ENCODE measurements at places on chromosomes 16 and 17.

DNA sequence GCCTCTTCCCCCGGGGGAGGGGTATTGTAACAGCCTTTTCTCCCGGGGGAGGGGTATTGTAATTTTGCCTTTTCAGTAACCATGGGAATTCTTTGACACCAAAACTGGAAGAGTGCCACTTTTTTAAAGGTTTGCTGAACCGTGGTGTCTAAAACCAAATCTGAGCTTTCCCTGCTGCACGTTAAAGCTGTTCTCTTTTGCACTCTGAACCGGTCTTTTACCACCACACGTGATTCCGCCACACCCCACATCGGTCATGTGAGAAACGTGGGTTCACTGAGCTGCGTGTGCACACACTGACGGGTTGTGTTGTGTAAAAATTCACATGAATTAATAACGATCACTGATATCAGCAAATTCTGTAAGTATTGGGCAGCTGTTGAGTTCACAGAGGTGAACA lies 9.2 kb upstream of the ACSF3 start:
- no peak for DNase-seq

- DNase-seq = no peak
Observed at GRCh38 chr17:40610359-40610758, 37.3 kb downstream of the SMARCE1 start.

DNA sequence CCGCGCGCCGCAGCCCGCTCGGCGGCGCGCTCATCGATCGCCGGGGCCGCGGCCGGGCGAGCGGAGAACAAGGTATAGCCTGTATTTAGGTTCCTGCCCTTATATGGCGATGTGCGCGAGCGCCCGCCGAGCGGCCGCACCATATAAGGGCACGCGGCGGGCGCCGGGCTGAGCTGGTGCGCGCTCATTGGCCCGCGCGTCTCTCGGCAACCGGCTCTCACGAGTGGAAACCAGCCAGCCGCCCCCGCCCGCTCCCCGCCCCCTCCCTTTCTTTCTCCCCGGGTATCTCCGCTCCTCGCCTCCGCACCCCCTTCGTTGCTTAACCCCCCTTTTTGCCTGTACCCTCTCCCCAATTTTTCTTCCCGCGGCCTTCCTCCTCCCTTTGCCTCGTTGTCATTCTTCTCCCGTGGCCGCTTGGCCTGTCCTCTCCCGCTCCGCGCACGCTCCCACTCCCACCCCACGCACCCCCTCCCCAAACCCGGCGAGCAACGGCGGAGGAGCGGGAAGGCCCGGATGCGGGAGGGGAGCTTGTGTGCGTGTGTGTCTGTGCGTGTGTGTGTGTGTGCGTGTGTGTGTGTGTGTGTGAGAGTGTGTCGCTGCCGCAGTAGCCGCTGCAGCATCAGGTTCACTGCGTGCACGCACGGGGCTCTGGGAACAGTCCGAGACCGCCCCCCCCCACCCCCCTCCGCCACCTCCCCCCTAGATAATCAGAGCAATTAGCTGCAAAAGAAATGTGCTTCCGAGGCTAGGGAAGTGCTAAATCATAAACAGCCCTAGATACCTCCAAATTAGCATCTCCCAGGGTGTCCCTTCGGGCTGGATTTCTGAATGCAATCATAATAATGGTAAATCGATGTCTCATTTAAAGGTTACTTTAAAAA lies 13.5 kb upstream of the CBX8 start:
- peak; percentile 79 for DNase-seq

- no peak for DNase-seq
Observed at GRCh38 chr17:43175213-43176118, 4.5 kb downstream of the NBR1 start.

DNA sequence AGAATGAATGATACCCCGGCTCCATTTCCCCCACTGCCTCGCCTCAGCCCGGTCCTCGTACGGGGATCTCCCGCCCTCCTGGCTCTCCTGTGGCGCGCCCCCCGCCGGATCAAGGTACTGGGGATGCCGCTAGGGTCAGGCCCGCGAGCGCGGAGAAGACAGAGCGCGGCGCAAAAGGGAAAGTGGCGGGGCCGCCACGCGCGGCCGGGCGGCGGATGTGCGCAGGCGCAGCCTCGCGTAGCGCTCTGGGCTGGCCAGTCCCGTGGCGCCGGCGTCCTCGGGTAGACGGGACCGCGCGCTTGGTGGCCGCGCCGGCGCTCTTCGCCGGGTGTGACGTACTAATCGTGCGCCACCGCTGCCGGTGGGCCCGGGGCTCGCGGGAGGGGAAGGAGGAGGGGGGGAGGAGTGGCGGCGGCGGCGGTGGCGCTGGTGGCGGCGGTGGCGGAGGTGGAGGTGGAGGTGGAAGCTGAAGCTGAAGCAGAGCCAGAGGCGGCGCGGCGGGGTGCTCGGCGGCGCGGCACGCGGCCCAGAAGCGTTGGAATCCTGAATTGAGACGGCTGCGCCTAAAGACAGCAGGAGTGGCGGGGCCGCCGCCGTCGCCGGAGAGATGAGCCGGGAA lies at the start of gene SENP3:
SENP3 (plus strand) TSS at position 331 of the 619 bp plus-strand sequence. CDS start 1,158 bp downstream, outside the sequence.
- peak; percentile 90 for DNase-seq

GRCh38 chr17:46056800-46057304 lies 57.8 kb downstream of the STH start:
- DNase-seq = no peak

GRCh38 chr16:69727916-69728270 lies 1.5 kb upstream of the NQO1 start:
- no peak for DNase-seq

- DNase-seq = peak; percentile 34
Observed at GRCh38 chr16:15907863-15908478, 19.6 kb upstream of the CEP20 start.

DNA sequence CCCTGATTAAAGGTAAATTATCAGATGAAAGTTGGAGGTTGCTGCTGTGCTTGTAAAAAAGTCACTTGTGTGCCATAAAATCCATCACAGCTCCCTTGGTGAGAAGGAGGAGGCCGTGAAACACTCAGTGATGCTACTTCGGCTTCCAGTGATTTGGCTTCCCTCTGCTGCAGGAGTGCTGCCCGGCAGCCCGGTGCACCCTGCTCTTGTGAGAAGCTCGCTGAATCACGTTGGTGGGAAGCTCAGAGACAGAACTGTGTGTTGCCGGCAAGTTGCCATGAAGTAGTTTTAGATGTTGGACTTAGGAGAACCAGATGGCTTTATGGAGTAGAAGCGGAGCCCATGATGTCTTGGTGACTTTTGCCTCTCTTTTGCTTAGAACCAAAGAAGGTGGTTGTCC lies 33.3 kb downstream of the MSI2 start:
- no peak for DNase-seq

DNA sequence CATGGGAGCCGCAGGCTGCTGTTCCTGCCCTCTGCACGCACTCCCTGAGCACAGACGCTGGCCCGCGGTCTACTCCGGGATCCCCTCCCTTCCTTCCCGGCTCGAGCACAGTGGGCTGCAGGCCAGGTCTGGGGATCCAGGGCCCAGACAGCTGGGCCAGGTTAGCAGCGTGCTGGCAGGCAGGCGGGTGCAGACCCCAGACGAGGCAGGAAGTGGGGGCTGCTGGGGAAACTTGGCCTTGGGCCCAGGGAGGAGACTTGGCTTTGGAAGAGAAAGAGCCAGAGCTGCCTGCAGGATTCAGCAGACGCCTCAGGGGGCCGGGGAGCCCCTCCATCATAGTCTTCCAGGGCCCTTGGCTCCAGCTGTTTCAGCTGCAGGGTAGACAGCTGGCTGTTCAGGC lies 30.2 kb upstream of the ABCC3 start:
- no peak for DNase-seq

GRCh38 chr16:52439750-52440149 lies 107.2 kb downstream of the TOX3 start:
- DNase-seq = no peak

DNA sequence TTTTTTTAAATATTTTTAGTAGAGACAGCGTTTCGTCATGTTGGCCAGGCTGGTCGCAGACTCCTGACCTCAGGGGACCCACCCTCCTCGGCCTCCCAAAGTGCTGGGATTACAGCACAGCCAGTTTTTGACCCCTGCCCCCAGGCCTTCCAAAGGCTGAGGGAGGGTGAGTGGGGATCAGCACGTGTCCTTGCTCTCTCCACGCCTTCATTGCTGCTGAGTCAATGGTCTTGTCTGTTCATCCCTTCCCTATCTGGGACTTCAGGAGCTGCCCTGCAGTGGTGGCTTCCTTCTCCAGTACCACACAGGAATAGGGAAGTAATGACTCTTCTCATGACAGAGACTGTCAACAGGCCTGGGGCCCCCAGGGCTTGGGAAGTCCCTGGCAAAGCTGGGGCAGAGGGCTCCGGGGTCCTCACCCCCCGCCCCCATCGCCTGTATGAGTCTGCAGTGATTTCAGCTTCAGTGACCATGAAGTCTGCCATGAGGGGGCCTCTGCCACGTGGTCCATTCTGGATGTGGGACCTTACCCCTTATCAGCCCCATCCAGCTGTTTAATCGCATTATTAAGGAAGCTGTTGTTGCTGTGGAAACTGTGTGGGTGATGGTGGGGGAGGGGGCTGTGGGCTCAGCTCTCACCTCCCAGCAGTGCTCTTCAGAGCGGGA lies 6.1 kb downstream of the ABCC3 start:
- no peak for DNase-seq

Measured in stimulated activated CD4-positive, alpha-beta T cell treated with anti-CD3 and anti-CD28 coated beads, Interleukin-4, amount 100 ng/mL, for 24 hours (primary cell).